Left lung (tissue), 14 donors: ENCODE measurements at places on chromosomes 2 and 18.

DNA sequence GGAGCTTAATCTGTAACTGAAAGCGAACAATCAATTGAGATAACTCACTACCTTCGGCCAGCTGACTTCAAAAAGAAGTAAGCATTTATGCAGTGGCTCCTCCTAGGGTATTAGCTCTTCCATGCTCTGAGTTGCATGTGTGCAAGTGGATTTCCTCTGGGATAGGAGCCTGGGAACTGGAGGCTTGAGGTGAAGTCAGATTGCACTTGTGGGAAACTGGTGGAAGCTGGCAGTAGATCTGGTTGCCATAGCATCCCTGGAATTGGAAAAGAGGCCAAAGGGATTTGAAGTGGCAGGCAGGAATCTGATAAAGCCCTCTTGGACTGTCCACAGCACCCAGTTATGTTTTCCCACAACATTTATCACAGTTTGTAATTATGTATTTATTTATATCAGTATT lies 50.6 kb upstream of the FMNL2 start:
- no peak for DNase-seq

DNA sequence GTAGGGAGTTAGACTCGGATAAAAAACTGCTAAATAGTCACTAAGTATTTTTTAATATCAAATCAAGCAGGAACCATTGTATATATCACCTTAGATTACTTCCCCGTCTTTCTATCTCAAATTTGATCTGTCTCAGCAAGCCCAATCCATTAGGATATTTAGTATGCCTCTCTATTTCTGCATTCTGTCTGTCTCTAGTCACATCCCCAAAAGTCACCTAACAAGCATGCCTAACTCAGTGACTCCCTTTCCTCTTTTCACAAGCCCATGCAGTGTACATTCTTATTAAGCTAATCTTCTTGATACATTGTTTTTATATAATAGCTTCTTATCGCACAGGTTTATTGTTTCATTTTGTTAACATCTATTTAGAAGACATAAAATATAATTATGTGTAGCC lies 57.8 kb downstream of the PDE1A start:
- no peak for DNase-seq

DNA sequence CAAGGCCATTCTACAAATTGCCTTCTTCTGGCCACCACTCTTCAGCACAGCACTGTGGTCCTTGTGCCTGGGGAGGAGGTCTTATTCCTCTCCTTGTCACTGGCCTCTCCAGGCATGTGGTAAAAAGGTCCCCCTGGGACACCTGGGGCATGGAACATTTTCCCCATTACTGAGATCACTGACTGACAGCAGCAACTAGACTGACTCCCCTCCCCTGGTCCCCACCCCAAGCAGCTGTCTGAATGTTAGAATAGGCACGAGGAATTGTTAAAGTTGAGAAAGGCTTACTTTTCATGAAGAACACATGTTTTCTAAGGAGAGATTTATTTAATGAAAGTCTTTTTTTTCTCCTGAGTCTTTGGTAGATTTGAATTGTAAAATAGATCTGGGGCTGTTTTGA lies 39.5 kb upstream of the RTN4 start:
- no peak for DNase-seq

DNA sequence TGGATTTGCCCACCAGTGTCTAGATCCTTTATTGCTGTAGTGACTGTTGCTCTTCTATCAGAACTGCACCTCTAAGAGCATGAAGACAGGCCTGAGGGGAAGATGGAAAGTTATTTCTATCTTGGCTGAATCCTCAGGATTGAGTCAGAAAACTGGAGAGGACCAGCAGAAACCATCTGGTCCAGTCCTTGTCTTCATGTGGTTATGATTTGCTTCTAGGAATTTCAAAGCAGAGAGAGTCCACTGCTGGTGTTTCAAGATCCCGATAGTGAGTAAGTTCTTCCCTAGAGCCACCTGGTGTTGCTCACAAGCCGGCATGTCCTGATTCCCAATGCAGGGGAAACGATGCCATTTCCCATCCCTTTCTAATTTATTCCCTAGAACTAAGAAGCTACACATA lies 84.2 kb downstream of the NCKAP5 start:
- no peak for DNase-seq

GRCh38 chr18:32906506-32907310 lies 133.9 kb upstream of the KLHL14 start:
- DNase-seq, result no peak

DNA sequence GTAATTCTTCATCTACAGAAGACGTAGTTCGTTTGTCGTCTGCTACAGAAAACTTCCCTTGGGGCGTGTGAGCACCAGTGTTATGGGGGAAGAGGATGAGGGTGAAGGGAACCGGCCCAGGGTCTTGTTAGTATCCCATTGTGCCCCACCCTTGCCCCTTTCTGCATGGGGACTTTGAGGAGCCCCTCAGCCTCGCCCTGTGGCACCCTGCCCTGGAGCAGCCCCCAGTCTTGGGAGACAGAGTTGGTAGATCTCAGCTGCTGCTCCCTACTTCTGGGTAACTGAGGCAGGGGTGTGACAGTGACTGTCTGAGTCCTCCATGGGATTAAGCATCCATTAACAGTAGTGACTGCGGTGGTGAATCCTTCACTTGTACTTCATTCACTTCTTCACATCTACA lies 50.1 kb downstream of the RNF144A start:
- no peak for DNase-seq
